Mucosa of gallbladder (tissue), 1 donor: ENCODE measurements at places on chromosomes 7 and 10. TPM values are rescaled to one million over a fixed set of nuclear protein-coding genes. Genes with fewer than 3 reads are reported as not detected.

GRCh38 chr7:116986611-116987565 is 33.6 kb downstream of the ST7 start:
- no peak for DNase-seq

DNA sequence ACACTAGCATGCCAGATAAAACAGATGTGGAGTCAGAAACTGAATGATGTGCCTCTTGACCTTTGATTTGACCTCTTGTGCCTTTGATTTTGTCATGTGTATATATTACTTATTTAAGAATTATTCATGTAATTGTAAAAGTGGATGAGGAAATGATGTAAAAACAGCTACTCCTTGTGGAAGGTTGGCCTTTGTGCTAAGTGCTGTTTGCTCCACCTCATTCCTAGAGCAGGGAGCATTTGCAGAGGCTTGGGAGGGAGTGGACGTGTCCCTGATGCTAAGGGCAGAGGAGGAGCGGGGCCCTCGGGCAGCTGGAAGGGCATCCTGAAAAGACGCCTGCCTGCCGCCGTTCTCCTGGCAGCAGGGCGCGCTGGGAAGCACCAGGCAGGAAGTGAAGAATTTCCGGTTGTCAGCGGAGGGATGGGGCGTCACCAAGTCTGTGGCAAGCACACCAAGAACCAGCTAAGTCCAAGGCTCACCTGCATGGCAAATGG is 197.6 kb upstream of the ZNF32 start:
- DNase-seq: no peak

DNA sequence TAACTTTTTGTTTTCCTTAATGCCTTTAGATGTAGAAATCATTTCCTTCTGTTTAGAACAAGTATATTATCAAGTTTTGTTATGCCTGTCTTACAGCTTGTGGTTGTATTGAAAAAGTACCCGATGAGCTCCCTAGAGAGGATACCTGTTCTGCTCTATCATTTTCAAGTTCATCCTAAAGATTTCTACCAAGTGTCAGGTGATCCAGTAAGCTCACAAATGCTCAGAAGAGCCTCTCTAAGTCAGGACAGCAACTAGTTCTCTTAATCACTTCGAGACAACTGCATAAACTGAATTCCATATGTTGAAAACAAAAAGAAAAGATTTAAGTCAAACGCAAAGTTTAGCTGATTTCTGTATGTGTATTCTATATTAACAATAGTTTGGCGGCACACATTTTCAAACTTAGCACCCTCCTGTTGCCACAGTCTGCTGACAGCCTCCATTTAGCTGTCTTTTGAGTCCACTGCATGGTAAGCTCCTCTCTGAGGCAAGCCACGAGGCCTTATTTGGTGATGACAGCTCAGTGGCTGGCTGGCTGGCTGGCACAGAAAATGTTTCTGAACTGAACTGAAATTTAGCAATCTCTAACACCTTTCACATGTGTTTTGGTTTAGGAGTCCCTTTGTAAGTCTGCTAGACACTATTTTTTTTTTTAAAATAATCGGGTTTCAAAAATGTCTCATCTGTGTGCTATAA is 59.4 kb downstream of the SEMA3C start:
- DNase-seq: peak; percentile 15

GRCh38 chr7:71630516-71630915 is 498.6 kb downstream of the GALNT17 start:
- DNase-seq: no peak

DNA sequence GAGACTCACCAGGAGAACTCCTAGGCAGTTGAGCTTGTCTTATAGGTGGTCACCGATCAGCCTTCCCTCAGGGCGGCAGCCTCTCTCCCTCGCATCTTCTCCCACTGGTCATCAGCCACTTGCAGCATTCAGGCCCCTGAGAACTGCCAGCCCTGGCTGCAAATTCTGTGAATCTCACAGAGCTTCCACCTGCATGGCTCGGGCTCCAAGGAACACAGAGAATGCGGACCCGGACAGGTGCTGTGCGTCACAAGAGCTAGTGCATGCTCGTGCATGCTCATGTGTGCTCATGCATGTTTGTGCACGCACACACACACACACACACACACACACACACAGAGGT is 176.9 kb downstream of the ARHGAP12 start:
- DNase-seq: no peak

- DNase-seq: no peak
Observed at GRCh38 chr7:7980134-7980533, 11.5 kb downstream of the GLCCI1 start.

DNA sequence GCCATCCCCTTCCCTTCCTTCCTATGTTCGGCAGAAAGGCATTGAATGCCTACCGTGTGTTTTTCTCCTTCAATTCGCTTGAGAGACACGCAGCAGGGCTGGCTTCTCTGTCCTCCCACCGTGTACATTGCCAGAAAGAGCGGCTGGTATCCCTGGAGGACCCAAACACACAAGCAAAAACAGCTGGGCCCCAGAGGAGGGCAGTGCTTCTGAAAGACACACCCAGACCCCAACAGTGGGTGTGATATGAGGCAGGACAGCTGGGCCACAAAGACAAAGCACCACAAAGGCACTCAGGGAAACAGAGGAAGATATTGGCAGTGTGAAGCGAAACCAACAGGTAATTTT is 133.1 kb upstream of the SH2B2 start:
- DNase-seq: no peak

GRCh38 chr10:105986912-105987635 is 1177.4 kb downstream of the SORCS1 start:
- no peak for DNase-seq

DNA sequence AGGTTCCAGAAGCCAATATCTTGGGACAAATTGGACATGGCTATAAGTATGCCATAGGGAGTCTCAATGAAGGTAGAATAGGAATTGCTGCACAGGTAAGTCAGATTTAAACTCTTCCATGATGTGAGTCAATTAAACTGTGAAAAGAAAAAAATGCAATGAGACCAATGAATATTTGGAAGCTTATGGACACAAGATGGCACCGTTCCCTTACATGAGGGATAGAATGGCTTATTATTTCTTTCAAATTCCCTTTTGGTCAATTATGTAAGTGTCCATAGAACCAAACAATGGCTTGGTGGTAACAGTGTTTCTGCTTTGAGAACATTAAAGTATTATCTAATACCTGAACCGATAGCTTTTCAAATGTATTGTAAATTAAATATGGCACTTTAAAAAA is 35.6 kb downstream of the ACADSB start:
- no peak for DNase-seq

GRCh38 chr7:147411096-147411495 is 1179.5 kb upstream of the C7orf33 start:
- DNase-seq: no peak

DNA sequence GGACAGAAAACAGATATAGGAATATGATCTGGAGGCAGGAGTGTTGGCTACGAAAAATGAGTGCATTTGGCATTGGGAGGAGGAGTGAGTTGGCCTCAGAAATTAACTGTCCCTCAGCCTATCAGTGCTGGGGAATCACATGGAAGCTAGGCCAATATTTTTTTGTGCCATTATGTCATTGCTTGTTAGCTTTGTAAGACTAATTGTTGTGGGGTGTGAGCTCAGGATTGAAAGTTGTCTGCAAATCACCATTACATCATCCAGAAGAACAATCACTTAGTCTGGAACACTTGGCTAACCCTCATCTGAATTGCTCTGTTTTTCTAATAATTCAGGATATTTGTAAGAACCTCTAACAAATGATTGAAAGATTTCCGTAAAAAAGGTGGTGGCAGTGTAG is 45.2 kb upstream of the SEMA3D start:
- no peak for DNase-seq

DNA sequence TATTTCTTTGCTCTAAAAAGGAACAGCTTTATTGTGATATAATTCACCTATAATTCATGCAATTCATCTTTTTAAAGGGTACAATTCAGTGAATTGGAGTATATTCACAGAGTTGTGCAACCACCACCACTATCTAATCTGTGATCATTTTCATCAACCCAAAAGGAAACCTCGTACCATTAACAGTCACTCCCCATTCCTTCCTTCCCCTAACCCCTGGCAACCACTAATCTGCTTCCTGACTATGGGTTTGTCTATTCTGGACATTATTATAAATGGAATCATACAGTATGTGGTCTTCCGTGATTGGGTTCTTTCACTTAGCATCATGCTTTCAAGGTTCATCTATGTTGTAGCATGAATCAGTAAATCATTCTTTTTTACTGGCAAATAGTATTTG is 52.3 kb downstream of the MKI67 start:
- no peak for DNase-seq

DNA sequence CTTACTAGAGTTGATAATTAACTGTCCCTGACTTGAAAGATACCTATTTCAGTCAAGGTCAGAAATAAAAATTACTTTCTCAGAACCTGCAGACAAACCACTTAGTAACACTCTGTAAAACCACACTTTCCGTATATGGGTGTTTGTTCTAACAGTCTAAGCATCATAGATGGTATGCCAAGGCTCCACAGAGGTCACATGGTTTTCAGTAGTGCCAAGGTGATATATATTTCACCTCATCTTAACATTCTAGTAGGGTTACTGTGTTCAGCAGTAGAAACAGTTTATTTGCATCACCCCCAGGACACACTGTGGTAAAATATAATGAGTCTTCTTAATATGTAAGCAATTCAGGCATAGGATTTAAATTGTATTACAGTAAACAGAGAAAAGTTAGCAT is 61.5 kb downstream of the KCND2 start:
- no peak for DNase-seq

- no peak for DNase-seq
Observed at GRCh38 chr7:27453702-27454405, 208.8 kb downstream of the HIBADH start.

GRCh38 chr7:45624392-45624760 is 50.2 kb downstream of the ADCY1 start:
- DNase-seq: no peak

- no peak for DNase-seq
Observed at GRCh38 chr7:80107278-80107677, 27.4 kb upstream of the GNAI1 start.

DNA sequence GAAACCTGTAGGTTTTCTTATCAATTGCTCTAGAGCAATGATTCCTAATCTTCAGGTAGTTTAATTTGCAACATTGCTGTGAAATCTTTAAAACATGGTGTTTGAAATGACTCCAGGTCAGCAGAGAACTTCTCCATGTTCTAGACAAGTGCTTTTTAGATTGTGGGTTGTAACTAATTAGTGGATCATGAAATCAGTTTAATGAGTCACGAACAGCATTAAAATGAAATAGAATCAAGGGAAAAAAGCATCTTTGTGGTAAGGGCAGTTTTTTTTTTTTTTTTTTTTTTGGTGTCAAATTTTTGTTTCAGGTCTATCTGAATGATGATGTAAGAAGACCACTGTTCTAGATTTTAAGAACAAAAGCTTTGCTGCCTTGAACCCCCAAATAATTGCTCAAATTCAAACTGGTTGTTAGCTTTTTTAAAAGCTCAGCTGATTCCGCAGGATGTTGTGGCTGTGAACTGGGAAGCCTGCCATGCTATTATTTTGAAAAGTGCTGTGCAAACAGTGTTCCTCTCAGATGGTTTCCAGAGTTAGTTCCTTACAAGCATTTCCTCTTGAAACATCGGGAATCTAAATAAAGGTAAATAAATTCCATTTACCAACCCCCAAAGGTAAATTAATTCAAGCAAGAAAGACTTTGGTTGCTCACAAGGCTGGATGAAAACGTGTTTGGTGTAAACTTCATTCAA is 13.1 kb upstream of the PDK4 start:
- DNase-seq: peak; percentile 83

Gene ZNF365
- 0.40 TPM for total RNA-seq

Gene SFRP4
- 0.43 TPM for total RNA-seq

Gene DKK1
- 9.3 TPM for total RNA-seq

Gene SYT15
- total RNA-seq: 1.4 TPM

Gene SERPINE1
- total RNA-seq: 6.6 TPM

Gene ZNF804B
- not detected for total RNA-seq

Gene COL26A1
- 0.29 TPM for total RNA-seq
